Foreskin fibroblast (primary cell): ENCODE measurements at places on chromosomes 11 and 22.

DNA sequence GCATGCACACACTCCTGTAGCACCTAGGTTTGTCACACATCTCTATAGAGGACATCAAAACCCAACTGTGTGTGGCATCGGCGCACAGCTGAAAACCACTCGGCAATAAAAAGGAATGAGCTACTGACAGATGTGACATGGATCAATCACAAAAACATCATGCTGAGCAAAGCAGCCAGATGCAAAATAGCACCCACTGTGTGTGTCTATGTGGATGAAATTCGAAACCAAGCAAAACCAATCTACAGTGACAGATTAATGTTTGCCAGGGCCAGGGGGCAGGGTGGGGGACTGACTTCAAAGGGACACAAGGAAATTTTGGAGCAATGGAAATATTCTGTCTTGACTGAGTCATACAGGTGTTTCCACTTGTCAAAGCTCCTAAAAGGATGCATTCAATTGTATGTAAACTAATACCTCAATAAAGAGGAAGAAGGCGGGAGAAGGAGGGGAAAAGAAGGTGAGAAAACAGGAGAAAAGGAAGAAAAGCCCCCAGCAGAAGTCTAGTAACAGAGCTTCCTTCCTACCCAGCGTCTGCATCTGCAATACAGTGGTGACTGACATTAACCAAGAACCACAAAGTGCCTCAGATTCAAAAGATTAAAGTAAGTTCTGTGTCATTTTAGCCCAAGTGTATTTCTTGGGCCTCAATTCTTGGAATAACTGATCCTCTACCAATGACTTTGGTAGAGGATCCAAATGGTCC, 49.8 kb downstream of the PACSIN2 start:
- DNase-seq, result peak; percentile 77

GRCh38 chr22:49023879-49024774, 803.5 kb downstream of the BRD1 start:
- no peak for DNase-seq

GRCh38 chr11:26105762-26106423, 226.0 kb upstream of the ANO3 start:
- no peak for DNase-seq

- no peak for DNase-seq
Observed at GRCh38 chr11:66012946-66013761, 1.3 kb downstream of the CST6 start.

GRCh38 chr11:29333993-29334775, 682.6 kb downstream of the KCNA4 start:
- peak; percentile 43 for DNase-seq

GRCh38 chr22:32625985-32626384, 151.4 kb downstream of the FBXO7 start:
- peak; percentile 50 for DNase-seq

- no peak for DNase-seq
Observed at GRCh38 chr11:96097844-96098421, 174.0 kb upstream of the MTMR2 start.

GRCh38 chr11:118531597-118532084, 649 bp downstream of the TMEM25 start:
- no peak for DNase-seq
